ENCODE measurements at places on chromosomes 7 and 10. TPM values are rescaled to one million over a fixed set of nuclear protein-coding genes. Genes with fewer than 3 reads are reported as not detected.

The PTPN20 gene
- not detected for total RNA-seq

The CNPY1 gene
- not detected for total RNA-seq

DNA sequence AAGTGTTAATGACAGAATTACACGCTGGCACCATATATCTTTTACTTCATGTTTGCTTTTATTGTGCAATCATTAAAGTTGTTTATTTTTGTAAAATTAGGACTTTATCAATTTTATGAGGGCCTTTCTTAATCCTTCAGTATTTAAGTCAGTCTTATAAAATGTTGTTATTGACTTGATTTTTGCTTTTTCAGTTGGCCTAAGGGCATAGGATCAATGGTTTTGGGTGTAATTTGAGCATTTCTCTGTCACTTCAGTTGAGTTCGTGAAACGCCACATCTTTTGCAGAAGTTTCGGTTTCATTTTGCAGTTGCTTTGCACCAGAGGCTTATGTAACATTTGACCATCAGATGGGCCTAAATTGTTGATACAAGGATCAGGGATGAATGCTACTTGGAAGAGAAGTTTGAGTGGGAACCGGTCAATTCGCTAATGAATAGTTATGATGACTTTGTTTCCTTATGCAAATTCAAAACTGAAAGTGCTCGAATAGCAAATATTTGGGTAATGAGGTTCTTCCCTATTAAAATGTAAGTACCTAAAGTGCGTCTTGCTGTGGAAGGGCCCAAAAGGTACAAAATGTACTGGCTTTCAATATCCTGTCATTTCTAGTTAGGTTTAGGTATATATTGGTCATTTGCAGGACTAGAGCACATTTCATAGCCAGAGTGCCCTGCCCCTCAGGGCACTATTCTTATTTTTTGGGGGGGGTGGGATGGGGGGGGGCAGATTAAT is 340.9 kb downstream of the LRMDA start:
- H3K4me3 ChIP-seq: no peak overlapping the region
- no peak overlapping the region for H3K27ac ChIP-seq
- DNase-seq: no peak
- H3K27me3 ChIP-seq: peaks cover 7% of the 10 kb centered on the region
- no peaks in the 10 kb centered on the region for H3K36me3 ChIP-seq

The PKD2L1 gene
- total RNA-seq: not detected

- DNase-seq: no peak
- H3K36me3 ChIP-seq: peaks cover 10% of the 10 kb centered on the region
- H3K27me3 ChIP-seq: no peaks in the 10 kb centered on the region
- H3K4me3 ChIP-seq: no peak overlapping the region
- peak overlapping the region; percentile 73 for H3K27ac ChIP-seq
Measured at GRCh38 chr10:91185239-91185875, 35.1 kb upstream of the PCGF5 start.

The FAM25A gene
- total RNA-seq: not detected

- H3K4me1 ChIP-seq: peaks cover 92% of the 10 kb centered on the region
- H3K4me3 ChIP-seq: no peak overlapping the region
- DNase-seq: no peak
- H3K27ac ChIP-seq: peak overlapping the region; percentile 89
Measured at GRCh38 chr7:139735466-139735865, 42.3 kb downstream of the HIPK2 start.

DNA sequence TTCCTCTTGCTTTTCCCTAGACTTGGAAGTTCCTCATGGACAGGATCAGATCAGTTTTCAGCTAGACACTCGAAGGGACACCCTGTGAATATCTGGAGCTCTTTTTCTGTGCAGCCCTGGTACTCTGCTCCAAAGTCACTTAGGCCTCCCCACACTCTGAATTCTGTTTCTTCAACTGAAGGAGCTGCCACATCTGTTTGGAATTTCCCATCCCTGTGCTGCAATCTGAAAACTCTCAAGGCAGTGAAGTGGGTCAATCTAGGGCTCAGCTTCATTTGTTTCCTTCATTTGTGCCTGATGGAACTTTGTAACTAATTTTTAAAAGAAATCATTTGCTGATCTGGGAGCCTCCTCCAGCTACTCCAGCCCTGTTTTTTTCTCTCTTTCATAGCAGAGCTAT is 9.6 kb downstream of the EPC1 start:
- no peak for DNase-seq
- no peaks in the 10 kb centered on the region for H3K27me3 ChIP-seq
- H3K36me3 ChIP-seq: peaks cover 11% of the 10 kb centered on the region

DNA sequence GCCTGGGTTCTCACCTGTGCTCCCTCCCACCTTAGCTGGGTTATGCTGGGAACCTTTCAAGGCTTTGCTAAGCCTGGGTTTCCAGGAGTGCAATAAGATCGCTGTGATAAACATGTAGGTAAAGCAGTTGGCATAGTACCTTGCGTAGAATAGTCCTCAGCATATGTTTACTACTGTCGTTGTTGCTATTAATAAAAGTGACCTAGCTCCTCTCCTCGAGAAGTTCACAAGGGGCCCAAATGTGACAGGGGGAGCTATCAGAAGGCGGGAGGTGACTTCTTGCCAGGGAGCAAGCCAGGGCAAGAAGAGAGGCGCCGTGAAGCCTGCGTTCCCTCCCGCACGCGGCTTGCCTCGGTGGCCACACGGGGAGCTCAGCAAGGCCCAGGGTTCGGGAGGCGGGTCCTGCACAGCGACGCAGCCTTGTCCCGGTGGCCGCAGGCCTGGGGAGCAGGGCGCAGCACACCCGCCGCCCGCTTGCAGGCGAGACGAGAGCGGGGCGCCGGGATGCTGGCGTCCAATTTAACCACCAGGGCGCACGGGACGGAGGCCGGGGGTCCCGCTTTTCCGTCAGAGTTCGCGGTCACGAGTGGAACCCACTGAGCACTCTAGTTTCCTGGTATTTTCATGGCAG is 106.2 kb downstream of the SNX10 start:
- peak overlapping the region; percentile 64 for H3K4me3 ChIP-seq
- peaks cover 11% of the 10 kb centered on the region for H3K4me1 ChIP-seq
- H3K27ac ChIP-seq: no peak overlapping the region

All from osteocyte (in vitro differentiated cells).